Anterior cingulate cortex (tissue), 58 donors: ENCODE measurements at places on chromosomes 11 and 22.

DNA sequence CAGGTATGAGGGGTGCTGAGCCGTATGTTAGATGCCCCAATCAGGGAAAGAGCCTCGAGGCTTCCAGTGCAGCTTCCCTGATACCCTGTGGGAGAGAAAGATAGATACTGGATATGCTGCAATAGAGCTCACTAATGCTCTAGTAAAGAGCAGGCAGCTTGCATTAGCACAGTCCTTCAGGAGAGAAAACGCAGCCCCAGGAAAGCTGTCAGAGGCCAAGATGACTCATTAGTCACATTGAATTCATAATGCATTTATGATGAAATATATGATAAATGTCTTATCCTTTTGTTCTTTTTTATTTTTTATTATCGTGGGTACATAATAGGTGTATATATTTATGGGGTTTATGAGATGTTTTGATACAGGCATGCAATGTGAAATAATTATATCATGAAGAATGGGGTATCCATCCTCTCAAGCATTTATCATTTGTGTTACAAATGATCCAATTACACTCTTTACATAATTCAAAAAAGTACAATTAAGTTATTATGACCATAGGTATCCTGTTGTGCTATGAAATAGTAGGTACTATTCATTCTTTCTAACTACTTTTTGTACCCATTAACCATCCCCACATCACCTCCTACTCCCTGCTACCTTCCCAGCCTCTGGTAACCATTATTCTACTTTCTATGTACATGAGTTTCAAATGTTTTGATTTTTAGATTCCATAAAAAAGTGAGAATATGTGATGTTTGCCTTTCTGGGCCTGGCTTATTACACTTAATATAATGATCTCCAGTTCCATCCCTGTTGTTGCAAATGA lies 94.5 kb upstream of the TOP3B start:
- DNase-seq: no peak

DNA sequence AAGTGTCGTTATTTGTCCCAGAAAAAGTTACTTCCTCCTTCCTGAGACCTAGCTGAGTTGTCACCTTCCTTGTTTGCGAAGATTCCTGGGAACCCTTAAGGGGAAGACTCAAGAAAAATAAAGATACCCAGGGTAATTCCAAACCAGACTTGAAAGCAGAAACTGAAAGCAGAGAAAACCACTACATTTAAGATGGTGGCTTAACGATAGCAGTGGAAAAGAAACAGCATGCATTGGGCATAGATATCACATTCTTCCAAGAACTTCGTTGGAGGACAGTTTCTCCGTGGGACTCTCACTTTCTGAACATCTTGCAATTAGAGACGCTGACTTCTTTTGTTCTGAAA lies 89.1 kb downstream of the FAM76B start:
- no peak for DNase-seq

DNA sequence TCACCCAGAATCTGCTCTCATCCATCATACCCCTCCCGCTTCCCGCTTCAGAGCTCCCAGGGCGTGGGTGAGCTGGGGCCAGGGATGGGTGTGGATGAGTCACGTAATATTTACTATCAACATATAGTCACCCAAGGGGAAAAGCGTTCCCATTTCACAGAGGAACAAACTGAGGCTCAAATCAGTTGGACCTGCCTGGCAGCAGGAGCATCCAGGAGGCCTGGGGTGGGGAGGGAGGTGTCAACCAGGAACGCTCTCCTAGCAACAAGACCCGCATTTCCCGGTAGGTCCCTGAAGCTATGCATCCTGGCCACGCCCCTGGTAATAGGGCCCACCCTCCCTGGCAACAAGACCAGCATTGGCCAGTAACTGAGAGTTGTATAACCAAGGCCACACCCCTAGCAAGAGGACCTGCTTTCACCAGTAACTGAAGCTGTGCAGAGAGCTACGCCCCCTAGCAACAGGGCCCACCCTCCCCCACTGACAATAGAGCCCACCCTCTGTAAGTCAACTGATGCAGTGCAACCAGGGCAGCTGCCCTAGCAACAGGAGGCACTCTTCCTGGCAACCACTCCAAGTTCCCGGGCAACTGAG lies 32.7 kb upstream of the TXNRD2 start:
- peak; percentile 24 for DNase-seq

DNA sequence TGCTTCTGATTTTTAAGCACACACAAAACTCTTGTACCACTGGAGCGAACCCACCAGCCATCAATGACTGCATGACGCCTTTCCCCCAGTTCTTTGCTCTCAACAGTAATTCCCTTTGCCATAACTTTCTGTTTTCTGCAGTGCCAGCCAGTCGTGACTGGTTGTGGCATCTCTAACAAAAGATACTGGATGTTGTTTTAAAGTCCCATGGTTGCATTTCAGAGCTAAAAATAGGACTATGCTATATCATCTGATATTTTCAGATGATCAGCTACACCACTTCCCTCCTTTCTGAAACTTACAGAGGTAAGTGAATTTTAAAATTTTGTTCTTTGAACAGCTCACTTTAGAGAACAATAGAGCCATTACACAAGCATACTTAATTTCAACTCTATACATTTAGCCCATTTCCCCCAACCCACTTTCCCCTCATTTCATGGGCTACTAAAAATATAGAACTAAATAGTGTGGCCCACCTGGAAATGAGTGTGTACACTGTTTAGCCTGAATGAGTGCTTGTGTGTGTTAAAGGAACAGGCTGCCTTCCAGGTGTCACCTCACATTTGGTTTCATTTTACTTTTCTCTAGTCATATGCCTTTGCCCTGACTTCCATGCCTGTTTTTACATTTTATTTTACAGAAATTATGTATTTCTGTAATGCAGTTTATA lies 136.9 kb upstream of the ZC3H12C start:
- no peak for DNase-seq

GRCh38 chr11:83026229-83026628 lies 45.5 kb downstream of the RAB30 start:
- DNase-seq: no peak

- no peak for DNase-seq
These were observed 2.5 kb upstream of the CALCA start for GRCh38 chr11:14974515-14975251.

- no peak for DNase-seq
These were observed 831 bp downstream of the CD44 start for GRCh38 chr11:35139722-35140282.

GRCh38 chr11:127993788-127994187 lies 593.6 kb downstream of the ETS1 start:
- DNase-seq: no peak

DNA sequence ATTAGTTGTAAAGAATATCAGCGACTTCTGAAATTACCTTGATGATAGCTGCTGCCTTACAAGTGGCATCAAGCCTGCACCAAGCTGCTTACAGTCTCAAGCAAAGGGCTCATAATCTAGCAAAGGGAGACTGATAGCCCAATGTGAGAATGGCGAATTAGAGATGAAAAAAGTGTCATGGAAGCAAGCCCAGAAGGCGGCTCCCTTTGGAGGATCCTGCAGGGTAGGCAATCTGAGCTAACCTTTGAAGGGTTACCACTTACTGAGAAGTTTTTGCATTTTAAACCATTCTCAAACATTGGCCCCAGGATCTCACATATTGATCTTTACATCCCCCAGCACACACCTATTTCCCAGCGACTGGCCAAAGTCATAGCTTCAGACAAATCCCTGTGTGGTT lies 18.5 kb downstream of the GAB2 start:
- DNase-seq: no peak

- DNase-seq: no peak
These were observed 31.7 kb downstream of the ALG12 start for GRCh38 chr22:49886346-49887063.

GRCh38 chr11:3221408-3222002 lies 2.9 kb upstream of the MRGPRG start:
- DNase-seq: no peak

DNA sequence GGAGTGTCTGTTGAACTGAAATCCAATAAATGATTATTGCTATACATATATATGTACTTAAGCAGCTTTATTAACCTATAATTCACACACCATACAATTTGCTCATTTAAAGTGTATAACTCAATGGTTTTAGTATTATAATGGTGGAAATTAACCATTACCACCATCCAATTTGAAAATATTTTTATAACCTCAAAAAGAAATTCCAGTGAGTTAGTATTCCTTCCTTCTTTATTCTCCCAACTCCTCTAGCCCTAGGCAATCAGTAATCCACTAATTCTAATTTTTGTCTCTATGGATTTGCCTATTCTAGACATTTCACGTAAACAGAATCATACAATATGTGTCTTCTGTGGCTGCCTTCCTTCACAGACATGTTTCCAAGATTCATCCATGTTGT lies 64.8 kb downstream of the MAPK1 start:
- no peak for DNase-seq

DNA sequence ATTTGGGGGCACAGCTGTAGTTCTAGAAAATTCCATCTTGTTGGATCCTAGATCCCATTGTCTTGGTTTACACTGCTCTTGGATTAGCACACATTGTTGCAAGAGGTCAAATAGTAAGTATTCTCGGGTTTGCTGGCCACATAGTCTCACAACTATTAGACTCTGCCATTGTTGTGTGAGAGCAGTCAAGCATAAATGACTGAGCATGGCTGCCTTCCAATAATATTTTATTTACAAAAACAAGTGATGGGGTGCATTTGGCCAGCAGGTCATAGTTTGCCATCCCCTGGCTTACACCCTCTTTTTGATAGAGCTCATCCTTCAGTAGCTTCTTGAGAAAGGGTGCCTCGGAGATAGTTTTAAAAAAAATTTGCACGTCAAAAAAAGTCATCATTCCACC lies 77.9 kb upstream of the ALX4 start:
- DNase-seq: no peak

DNA sequence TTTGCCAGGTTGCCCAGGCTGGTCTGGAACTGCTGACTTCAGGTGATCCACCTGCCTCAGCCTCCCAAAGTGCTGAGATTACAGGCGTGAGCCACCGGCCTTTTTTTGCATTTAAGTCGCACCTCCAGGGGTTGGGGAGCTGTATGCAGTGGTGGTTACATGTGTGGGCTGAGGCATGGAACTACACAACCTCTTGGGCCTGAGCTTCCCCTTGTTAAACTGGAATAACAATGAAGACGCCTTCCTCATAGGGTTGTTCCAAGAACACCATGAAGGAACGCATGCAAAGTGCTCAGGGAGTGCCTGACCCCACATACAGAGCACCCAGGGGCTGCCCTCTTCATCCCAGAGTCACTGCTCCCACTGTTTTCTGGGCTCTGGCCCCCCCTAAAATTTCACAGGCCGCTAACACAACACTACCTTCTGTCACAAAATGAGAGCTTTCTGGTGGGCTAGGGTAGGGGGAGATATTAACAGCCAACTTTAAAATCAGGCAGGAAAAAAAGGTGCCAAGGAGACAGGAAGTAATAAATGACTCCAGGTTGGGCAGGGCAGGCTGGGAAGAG lies 1.3 kb upstream of the FAM118A start:
- no peak for DNase-seq

- no peak for DNase-seq
These were observed 52.6 kb downstream of the ABTB2 start for GRCh38 chr11:34305193-34305592.

DNA sequence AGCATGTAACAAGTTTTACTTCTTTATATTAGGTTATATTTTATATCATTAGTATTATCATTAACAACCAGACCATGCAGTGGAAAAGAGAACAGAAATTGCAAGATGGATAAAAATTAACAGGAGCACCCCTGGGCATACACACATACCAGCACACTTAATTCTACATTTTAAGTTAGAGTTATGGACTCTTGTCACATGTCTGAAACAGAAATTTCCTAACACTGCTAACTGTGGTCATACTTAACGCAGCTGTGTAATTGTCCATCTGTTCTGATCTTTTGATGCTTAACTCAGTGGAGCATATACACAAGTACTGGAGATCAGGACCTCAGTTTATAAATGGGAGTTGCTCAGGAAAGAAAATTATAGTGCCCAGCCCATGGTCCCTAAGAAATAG lies 358 bp downstream of the OR52H1 start:
- DNase-seq: no peak

- DNase-seq: no peak
These were observed 318.5 kb downstream of the MIAT start for GRCh38 chr22:26975865-26976264.
